NCI-H345 (cell line): ENCODE measurements at places on chromosomes 4 and X.

DNA sequence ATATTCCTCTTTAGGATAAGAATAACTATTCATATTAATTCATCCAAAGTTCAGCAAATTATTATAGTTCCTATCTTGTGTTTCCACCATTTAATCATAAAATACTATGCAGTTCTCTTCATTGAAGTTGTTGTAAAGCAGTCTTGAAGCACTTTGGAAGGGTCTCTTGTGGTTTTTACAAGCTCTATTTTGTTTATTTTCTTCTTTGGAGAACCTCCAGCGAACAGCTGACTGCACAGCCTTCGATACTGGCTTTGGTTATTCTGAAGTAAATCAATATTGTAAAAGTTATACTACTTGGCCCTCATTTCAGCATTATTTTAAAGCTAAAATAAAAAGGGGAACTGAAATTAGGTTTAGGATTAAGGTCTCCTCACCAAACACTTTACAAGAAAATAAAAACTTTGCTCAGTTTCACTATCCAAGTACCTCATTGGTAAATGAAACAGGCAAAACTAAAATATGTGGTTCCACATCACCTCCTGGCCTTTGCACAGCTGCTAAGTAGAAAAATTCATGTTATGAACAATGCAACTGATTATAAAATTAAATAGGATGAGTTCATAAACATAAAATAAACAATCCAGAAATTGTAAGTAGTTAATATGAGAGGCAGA is 1629.2 kb upstream of the ADGRL3 start:
- DNase-seq = no peak

DNA sequence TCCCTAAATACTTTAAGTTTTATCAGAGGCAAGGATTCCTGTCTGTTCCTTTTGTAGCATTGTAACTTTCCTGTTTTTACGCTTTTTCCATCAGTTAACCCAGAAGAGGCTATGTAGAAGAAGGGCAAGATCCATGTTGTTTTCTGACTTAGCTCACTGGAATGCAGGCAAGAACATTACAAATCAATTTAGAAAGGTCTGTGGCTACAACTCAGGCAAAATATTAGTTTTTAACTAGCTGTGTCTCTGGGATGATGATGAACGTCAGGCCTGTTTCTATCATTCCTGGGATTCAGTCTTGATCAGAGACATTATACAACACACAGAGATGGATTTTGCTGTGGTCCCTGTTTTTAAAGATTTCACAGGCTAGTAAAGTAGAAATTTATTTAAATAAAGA is 813.0 kb upstream of the POU3F4 start:
- DNase-seq = no peak

DNA sequence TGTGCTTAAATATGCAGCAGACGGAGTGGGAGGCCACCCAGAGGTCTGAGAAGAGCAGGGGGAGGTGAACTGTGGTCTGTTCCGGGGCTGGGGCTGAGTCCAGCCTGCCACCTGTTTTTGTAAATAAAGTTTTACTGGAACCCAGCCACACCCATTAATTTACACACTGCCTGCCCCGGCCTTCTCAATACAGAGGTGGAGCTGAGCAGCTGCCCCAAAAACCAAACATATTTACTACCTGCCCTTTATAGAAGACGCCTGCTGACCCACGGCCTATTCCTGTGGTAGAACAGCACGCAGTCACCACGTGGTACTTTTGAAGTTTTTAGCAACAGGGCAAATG is 45.9 kb downstream of the FGFRL1 start:
- DNase-seq = no peak

GRCh38 chr4:186537843-186538521 is 17.4 kb downstream of the MTNR1A start:
- no peak for DNase-seq

DNA sequence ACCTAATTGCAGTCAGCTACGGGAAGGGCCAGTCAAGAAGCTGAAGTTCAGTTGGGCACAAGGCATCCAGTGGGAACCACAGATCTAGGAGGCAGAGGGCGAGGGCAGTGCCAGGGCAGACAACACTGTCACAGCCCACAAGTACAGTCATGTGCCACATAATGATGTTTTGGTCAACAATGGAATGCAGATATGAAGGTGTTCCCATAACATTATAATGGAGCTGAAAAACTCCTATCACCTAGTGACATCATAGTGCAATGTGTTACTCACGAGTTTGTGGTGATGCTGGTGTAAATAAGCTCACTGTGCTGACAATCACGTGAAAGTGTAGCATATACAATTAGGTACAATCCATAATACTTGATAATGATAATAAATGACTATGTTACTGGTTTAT is 4.5 kb upstream of the TMEM255A start:
- no peak for DNase-seq

DNA sequence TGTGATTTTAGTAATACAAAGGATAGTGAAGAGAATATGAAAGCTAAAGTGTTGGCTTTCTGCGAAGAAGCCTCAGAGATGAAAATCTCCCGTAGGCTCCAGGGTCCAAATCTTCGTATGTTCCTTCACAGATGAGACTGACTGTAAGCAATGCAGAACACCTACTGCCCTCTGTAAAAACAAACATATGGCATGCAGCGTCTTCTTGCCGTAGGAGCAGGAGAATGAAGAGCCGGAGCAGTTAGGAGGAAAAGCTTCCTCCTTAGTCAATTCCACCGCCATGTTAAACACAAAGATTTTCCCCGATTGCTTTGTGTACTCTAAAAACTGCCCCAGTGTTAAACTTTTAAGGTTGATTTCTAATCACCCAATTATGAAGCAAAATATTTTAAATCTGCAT is 22.5 kb downstream of the RWDD4 start:
- no peak for DNase-seq

DNA sequence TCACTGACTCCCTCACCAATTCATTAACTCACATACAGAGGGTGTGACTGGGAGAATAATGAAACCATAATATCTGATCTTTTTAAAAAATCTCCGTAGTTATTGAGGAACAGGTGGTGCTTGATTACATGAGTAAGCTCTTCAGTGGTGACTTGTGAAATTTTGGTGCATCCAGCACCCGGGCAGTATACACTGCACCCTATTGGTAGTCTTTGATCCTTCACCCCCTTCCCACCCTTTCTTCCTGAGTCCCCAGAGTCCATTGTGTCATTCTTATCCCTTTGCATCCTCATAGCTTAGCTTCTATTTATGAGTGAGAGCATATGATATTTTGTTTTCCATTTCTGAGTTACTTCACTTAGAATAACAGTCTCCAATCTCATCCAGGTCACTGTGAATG is 1143.8 kb downstream of the PCDH19 start:
- DNase-seq = no peak

- DNase-seq = no peak
These were observed 1.6 kb upstream of the SETD7 start for GRCh38 chr4:139557556-139558110.

DNA sequence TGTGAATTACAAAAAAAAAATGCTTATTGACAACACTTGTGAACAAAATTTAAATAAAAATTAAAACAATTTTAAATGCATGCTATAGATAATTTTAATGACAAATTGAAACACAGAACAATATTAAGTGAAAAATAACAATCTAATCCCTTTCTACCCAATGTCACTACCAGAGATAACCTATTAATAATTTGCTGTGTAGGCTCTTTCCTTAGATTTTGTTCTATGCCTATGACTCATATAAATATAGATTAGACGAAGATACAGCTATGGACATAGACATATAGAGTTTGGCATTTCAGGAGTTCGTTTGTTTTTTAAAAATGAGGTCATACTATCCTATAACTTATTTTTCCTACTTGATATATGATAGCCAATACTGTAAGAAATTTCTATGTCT is 18.1 kb downstream of the PLAC8 start:
- DNase-seq = no peak

DNA sequence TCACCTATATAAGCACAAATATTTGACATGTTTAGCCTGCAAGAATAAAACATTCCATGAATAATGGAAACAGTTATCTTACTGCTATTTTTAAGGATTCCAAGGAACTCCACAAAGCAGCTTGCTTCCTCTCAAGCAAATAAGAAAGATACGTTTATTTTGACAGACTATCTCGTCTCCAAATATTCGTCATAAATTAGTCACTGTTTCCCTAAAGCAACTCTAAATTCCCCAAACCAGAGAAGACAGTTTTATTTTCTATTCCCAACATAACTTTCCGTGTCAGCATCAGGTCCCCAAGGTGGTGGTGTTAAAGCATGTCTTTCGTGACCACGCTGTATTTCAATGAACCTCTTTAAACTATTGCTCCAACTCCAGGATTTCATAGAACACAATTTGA is 24.3 kb upstream of the DKK2 start:
- no peak for DNase-seq

- no peak for DNase-seq
These were observed 10.3 kb downstream of the CCDC158 start for GRCh38 chr4:76410636-76411035.

- DNase-seq = no peak
These were observed 739 bp upstream of the MSX1 start for GRCh38 chr4:4858527-4859324.

DNA sequence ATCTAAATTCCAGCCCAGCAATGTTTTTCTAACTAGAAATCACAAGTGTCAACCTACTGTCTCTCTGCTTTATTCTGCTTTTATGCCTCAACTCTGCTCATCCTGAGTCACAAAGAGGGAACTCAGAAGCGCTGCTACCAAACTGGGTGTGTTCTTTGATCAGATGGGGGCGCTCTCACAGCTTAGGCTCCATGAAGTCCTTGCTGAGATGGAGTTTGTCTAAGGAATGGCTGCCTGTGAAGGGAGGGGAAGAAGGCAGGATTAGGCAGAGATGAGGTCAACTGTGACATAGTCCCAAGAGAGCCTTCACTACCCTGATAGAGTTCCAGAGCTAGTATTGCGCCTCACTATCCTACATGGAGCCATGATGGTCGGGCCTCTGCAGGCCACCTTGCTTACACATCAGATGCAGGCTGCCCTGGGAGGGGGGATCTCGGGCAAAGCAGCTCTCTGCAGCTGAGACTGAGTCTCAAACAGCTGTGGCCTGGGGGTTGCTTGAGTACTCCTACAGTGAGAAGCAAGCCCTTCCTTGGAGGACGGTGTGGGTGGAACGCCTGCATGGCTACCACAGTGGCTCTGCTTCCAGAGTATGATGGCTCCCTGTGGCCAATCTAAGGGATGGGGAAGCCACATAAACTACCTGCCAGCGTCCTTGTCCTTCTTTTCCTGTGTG is 219.9 kb downstream of the CCNG2 start:
- no peak for DNase-seq
